Activated T-cell treated with anti-CD3 and anti-CD28 coated beads, Interleukin-2, amount 50 U/mL, for 4 hours (primary cell): ENCODE measurements at places on chromosomes 13 and 19. TPM values are rescaled to one million over a fixed set of nuclear protein-coding genes. Genes with fewer than 3 reads are reported as not detected.

- DNase-seq, result no peak
These were observed 32.8 kb downstream of the ELF1 start for GRCh38 chr13:40986101-40986856.

- no peak for DNase-seq
These were observed 14.2 kb downstream of the FBXO46 start for GRCh38 chr19:45716359-45717130.

RNF225 gene
- 2.5 TPM for total RNA-seq

DNA sequence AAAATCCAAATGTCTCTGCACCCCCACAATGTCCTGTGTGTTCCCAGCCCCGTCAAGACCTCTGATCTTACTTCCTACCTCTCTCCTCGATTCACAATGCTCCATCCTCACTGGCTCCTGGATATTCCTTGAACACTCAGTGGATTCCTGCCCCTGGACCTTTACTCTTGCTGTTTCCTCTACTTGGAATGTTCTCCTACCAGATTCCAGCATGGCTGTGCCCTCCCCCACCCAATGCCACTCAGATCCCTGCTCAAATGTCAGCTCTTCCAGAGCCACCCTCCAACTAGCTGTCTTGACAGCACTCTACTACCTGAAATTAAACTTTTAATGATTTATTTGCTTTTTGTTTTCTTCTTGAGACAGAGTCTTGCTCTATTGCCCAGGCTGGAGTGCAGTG, 107.4 kb downstream of the KLF5 start:
- DNase-seq, result no peak

GRCh38 chr13:67619995-67620380, 389.9 kb upstream of the PCDH9 start:
- no peak for DNase-seq

GRCh38 chr19:19205416-19206410, 2.5 kb upstream of the NR2C2AP start:
- no peak for DNase-seq

DNA sequence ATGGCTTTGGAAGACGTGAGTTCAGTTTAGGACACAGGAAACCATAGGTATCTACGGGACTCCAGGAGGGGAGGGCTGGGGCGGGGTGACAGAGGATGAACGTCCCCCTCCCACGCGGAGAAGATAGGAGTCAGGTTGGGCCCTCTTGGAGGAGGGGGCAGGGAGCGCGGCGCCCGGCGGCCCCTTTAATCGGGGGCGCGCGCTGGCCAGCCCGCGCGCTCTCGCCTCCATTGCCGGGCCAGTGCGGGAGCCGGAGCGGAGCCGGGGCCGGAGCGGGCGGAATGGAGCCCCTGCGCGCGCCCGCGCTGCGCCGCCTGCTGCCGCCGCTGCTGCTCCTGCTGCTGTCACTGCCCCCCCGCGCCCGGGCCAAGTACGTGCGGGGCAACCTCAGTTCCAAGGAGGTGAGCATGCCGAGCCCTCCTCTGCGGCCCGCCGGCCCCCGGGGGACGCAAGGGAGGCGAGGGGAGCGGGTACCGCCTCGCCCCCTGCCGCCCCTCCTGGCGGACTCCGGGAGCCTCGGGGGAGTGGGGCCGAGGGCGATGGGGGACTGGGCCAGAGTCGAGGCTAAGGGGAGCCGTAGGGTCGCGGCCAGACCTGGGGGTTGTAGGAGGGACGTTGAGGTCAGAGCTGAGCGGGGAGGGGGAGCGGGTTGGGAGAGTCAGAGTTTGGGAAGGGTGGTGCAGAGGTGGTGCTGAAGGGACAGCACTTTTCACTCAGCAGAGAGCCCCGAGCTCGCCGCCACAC, at the start of gene TMEM145:
TSS of gene TMEM145 (plus strand) at position 214 of the 744 bp plus-strand sequence. CDS start at position 282, 68 bp downstream.
- no peak for DNase-seq
